ENCODE measurements at places on chromosomes 5 and 9.
A peak's percentile ranks its signal among the peaks of the same experiment; 100 is the strongest.

- DNase-seq, result no peak
Observed at GRCh38 chr5:113330533-113331208, 104.1 kb downstream of the TSSK1B start.

- DNase-seq, result no peak
Observed at GRCh38 chr5:102651466-102651865, 103.6 kb upstream of the PAM start.

GRCh38 chr5:172670005-172670402 lies 28.9 kb downstream of the NEURL1B start:
- peak; percentile 55 for DNase-seq

DNA sequence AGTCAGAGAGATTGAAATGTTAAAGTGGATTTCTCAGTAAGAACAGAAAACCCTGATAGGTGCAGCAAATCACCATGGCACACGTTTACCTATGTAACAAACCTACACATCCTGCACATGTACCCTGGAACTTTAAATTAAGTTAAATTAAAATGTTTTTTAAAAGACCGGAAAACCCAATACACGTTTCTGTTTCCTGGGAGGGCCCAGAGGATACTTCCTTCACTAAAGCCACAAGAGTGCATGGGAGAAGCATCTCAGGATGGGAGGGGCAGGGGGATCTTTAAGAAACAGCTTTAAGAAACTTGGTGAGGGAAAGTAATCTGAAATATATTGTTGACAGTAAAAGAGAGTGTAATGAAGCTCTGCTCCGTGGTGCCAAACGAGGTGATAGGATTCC lies 164.7 kb upstream of the PTGER4 start:
- DNase-seq, result no peak

DNA sequence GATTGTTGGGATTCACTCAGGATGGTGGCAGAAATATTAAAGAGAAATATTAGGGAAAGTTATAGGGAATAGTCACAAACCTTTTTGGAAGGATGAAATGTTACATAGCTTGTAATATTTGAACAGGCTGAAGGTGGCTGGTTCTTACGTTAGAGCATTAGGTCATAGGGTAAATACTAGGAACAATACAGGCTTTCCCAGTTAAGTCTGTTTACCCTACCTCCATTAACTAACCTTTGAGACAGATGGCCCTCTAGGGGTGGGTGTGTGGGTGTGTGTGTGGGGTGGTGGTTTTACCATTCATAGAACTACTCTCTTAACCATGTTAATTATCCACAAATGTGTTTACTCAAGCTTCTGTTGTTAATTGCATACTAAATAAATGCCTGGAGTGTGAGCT lies 94.3 kb upstream of the STK32A start:
- DNase-seq, result no peak

- DNase-seq, result no peak
Observed at GRCh38 chr9:101479338-101480030, 43.9 kb upstream of the ALDOB start.

GRCh38 chr5:34865091-34865490 lies 26.1 kb downstream of the TTC23L start:
- DNase-seq, result no peak

DNA sequence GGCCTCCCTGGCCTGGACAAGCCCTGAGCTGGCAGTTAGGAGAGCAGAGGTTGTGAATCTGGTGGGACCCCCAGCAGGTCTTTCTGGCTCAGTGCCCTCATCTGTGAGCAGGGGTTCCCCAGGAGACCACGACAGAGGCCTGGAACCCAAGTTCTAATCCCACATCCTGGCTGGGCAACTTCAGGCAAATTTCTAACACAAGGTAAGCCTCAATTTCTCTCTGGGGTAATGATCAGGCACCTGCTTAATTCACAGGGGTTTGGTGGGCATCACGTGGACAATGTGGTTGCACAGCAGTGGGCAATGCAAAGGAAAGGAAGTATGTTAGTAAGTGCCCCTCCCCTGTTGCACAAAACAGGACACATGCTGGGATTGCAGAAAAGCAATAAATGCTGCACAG lies 1.9 kb upstream of the KCNIP1 start:
- DNase-seq, result no peak

DNA sequence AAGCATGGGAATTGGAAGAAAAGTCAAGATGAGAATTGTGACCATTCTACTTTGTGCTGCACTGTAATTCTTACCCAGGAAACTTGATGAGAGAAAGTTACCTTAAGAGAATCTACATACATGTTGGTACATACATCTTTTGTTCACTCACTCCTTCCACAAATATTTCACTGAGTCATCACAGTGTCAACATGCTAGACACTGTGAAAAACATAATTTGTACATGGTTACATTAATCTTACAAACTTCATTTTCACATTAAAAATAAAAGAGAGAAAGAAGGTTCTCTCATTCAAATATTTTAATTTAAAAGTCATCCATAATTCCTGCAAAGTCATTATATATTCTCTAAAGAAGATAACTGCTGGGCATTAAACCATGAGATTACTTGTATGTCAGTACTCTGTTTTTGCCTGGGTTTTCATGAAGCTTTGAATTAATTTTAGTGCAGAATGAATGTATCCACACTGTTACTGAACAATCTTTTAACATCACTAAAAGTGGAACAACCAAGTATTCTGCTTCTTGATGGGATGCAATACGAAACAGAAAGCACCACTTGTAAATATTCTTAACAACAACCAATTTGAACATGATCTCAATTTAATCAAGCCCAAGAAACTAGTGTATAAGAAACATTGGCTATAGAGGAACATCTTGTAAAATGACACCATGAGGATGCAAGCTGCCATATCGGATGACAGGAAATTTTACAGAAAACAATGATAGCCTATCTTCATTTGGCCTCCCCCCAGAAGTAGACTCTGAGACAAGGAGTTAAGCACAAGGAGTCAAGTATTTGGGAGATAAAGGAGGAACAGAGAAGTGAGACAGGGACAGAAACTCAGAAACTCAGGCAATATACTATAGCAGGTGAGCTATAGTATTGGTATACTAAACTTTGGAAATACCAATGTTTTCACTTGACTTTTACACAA lies 28.4 kb downstream of the ERP44 start:
- no peak for DNase-seq

GRCh38 chr9:7467186-7467585 lies 332.4 kb downstream of the DMAC1 start:
- DNase-seq, result no peak

- no peak for DNase-seq
Observed at GRCh38 chr9:79917421-79917820, 345.7 kb downstream of the TLE4 start.

Data from upper lobe of right lung (tissue), 1 donor.